Right lobe of liver (tissue), 6 donors: ENCODE measurements at places on chromosomes 6 and 20.
A peak's percentile ranks its signal among the peaks of the same experiment; 100 is the strongest.

DNA sequence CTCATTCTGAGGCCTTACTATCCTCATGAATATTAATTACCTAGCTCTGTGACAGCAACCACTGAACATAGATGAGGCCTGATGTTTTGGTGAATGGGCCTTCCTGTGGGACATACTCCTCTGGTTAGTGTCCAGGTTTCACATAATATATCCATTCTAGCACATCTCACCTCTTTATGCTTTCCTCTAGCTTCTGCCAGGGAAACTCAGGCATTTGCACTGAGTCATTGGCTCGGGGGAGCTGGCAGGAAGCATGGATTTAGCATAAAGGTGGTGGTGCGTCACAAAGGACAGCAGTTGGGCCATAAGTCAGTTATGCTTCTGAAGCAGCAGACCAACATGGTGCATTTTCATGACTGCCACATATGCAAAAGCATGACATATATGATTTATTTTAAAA is 37.5 kb upstream of the TMEM170B start:
- DNase-seq: no peak

DNA sequence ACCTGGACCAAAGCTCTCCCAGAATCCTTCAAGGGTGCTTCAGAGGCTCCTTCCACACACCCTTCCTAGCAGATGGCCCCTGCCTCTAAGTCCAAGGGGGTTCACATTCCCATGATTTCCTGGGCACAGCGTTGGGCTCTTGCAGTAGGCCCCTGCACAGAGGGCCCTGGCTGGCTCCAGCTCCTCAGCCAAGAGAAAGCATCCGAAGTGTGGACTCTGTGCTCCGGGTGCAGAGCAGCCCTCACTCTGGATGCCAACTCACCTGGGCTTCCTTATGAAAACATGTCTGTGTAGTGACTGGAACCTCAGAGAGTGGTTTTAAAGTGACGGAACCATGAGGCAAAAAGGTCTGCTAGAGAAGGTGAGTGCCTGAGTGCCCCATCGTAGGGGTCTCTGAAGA is 11.6 kb downstream of the YTHDF1 start:
- no peak for DNase-seq

DNA sequence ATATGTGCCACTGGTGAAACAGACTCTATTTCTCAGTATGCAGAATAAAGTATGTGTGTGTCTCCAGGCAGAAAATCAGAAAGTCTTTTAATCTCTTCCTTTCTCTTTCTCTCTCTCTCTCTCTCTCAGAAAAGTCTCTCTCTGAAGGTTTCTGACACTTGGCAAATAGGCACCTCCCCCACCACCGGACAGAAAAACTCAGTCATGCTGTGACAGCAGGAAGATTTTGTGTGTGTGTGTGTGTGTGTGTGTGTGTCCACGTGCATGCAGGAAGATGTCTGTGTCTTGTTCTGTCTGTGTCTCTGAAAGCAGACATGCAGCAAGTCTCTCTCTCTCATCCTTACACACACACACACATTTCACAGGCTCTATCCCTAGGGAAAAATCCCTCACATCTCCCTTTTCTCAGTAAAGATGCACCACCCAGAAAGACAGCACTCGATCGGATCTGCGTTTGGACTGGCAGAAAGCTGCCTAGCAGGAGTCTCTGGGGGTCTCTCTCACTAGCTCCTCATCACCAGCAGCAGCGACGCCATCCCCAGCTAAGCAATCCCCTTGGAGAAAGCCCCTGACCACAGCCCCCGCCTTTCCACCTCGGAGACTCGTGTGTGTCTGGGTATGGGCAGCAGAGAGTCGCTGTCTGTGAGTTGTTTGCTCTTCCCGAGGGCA is 98.3 kb downstream of the EDN3 start:
- DNase-seq: no peak

- DNase-seq: peak; percentile 73
These were observed at the start of gene CGAS for GRCh38 chr6:73452107-73452461. TSS of gene CGAS (minus strand) at chr6:73452297. CDS start at chr6:73452181, 116 bp downstream.

DNA sequence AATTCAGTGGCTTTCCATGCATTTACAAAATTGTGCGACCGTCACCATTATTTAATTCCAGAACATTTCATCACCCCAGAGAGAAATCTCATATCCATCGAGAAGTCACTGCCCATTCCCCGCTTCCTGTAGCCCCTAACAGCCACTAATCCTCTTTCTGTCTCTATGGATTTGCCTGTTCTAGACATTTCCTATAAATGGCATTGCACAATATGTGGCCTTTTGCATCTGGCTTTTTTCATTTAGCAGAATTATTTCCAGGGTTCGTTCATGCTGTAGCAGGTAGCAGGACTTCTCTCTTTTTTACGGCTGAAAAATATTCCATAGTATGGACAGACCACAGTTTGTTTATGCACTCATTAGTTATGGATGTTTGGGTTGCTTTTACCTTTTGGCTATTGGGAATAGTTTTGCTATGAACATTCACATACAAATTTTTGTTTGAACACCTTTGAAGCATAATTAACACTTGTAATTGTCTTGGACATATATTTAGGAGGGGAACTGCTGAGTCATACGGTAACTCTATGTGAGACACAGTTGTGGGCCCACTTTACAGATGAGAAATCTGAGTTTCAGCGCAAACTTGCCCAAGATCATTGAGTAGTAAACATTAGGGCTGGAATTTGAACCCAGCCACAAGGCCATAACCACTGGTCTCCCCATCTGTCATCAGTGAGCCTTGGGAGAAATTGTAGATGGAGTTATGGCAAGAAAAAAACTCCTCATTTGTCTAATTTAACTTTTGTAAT is 126.9 kb downstream of the BMP7 start:
- DNase-seq: no peak

- peak; percentile 74 for DNase-seq
These were observed 91.8 kb upstream of the NHSL1 start for GRCh38 chr6:138590796-138591709.

GRCh38 chr6:122049341-122049740 is 350.1 kb upstream of the HSF2 start:
- no peak for DNase-seq

GRCh38 chr6:53065266-53066076 is at the start of gene FBXO9:
TSS of gene FBXO9 (plus strand) at chr6:53065404. CDS start at chr6:53065790, 386 bp downstream.
- peak; percentile 82 for DNase-seq

GRCh38 chr20:49627329-49627761 is 59.4 kb upstream of the PTGIS start:
- DNase-seq: no peak

DNA sequence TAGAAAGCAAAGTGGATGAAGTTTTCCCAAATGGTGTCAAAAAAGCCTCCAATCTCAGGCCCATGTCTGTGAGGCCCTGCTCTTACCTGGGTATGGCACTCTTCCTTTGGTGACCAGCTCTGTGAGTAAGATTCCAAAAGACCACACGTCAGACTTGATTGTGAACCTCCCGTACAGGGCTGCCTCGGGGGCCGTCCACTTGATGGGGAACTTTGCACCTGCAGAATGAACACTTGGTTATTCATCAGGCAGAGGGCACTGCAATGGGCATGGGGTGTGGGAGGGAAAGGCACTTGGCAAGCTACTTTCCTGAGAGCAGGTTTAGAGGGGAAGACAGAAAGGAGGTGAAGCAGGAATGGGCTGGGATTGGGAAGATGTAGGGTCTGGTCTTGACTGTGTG is 68.7 kb upstream of the TRAF3IP2 start:
- DNase-seq: no peak

GRCh38 chr6:160457823-160458222 is 109.6 kb downstream of the SLC22A3 start:
- DNase-seq: no peak

DNA sequence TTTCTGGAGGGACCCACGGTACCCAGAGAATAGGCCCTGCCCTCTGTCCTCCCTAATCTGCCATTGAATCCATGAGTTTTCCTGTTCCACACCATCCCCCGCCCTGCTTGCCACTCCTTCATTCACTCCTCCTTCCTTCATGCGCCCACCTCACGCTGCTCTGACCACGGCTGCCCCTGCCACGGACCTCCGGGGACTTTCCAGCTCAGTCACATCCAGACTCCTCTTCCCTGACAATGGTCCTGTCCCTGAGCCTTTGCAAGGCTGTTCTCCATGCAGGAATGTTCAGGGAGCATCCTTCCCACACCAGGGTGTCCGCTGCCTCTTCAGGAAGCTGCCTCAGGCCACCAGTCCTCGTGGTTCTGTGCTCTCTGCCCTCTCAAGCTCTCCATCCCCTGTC is 25.9 kb downstream of the GLP1R start:
- no peak for DNase-seq

DNA sequence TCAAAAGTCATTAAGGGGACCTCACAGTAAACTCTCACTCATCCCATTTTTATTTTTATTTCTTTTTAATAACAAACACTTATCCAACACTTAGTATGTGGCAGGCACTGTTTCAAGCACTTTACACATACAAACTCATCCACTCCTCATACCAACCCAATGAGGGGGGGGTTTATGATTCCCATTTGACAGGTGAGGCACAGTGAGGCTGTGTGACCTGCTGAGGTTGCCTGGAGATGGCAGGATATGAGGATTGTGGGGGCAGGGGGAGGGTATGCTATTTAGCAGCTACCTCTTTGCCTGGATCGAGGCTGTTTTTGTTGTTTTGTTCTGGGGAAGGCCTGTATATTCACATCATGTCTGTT is 219.8 kb downstream of the KIF16B start:
- DNase-seq: no peak

DNA sequence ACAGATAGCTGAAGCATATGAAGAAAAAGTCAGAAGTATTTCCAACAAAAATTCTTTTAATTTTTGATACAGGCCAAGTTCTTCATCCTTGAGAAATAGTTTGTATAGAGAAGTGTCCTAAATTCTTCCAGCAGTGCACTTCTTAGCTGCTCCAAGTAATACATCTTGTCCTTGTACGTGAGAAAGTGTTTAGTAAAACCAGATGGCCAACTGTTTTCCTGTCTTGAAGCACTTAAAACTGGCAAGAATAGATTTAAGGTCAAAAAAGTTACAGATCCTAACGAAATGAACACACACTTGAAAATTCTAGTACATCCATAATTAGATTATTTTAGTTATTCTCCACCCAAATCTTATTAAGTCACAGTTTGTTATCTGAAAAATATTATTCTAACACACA is 52.2 kb upstream of the HSF2 start:
- no peak for DNase-seq

DNA sequence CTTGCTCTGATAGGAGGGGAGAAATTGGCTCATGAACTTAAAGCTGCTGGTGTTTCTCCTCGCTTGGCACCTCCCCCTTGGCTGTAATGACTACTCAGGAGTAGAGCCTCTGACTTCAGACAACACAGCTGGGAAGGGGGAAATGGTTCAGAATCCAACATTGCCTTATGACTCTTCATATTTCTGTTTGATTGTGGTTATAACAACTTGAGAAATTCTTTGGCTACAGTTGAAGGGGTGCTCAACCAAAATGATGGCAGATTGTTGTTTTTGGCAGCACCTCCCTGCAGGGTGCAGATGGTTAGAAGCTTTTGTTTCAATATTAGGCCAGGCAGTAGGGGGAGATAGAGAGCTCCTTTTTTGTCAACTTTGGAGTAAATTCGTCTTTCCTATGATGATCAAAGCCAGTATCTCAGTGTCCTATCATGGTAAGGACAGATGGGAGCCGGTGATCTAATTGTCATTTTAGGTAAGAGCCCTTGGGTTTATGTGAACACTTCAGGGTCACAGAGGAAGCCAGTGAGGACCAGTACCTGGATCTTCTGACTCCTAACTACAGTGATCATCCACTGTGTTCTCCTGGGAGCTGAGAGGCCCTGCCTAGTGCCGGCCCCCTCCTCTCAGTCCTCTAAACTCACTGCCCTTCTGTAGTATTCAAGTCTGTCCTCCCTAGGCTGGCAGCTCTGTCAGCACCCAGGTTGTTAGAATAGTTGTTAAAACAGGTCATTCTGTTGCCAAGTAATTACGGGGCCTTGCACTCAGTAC is 39.9 kb downstream of the RPRD1B start:
- no peak for DNase-seq

DNA sequence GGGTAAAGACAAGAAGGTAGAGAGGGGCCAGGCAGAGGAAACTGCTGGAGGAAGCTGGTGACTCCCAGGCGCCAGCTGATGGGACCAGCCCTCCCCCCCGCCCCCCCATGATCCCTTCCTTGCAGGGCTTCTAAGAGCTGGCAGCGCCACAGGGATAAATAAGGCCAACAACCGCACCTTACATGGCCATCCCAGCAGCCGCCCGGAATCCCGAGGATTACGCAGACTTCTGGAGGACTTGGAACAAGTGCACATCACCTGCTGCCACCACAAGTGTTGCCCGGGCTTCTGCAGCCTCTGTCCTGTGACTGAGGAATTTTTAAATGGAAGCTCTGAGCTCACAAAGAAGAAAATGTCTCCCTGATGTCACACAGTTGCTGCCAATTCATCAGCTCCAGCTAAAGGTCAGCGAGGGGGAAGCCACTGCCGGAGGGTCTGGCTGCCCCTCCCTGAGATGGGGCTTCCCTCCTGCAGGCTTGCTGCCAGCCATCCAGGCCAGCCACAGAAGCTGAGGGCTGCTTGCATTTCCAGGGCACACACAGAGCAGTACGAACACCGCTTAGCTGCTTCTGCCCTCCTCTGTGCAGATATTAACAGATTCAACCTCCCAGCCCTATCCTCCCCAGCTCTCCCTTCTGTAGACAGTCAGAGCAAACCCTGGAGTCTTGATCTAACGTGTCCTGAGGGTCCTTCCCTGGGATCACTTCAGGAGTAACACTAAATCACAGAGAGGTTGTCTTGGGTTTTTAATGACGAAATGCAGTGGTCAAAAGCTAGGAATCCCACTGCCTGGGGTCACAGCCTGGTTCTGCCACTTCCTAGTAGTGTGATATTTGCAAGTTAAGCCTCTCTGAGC is 38.6 kb upstream of the PIM1 start:
- peak; percentile 38 for DNase-seq

GRCh38 chr6:25179051-25179778 is 100.0 kb upstream of the CARMIL1 start:
- DNase-seq: no peak

DNA sequence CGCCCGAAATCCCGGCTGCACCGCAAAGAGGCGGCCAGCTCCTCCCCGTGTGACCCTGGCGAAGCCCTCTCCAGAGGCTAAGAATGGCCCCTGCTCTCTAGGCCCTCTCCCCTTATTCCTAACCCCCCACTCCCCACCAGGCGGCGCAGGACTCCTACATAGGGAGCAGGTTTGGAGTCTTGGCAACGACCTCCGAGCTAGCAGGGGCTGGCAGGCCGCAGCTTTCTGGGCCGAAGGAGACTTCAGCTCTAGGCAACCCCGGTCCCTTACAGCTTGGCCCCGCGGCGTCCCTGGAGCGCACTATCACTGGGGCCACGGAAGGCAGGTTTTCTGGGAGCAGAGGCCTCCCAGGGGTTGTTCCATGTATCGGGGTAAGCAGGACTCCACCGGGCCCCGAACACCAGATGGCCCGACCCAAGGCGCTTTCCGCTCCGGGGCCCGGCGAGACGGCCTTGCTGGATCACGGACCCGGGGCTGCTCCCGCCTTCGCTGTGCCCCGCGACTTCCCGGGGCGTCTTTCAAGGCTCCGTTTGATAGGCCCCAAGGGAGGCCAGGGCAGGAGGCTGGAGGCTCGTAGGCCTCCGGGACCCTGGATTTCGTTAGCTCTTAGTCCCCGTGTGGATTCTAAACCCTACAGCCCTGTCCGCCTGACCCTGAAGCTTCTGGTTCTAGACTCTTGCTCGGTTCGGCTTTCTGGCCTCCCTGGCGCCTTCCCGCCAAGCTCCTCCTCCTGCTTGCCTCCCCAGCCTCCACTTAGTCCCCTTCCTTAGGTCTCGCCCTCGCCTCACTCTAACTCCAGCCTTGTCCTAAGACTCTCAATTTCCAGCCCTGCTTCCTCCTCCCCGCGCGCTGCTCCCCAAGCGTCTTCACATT is 1.9 kb downstream of the SLC32A1 start:
- DNase-seq: no peak
